ENCODE measurements at places on chromosomes 11 and 22. TPM values are rescaled to one million over a fixed set of nuclear protein-coding genes. Genes with fewer than 3 reads are reported as not detected.

A4GALT gene
- total RNA-seq = 1.8 TPM

TESMIN gene
- 0.87 TPM for total RNA-seq

ESAM gene
- 0.89 TPM for total RNA-seq

SMTNL1 gene
- total RNA-seq = not detected

PDE2A gene
- 0.50 TPM for total RNA-seq

CARNS1 gene
- total RNA-seq = under 0.01 TPM

TEX54 gene
- not detected for total RNA-seq

TSPAN18 gene
- total RNA-seq = not detected

ZP1 gene
- total RNA-seq = not detected

MAPK8IP2 gene
- total RNA-seq = 0.37 TPM

CYB561A3 gene
- 43.5 TPM for total RNA-seq

CCDC34 gene
- 4.7 TPM for total RNA-seq

DBX1 gene
- total RNA-seq = not detected

MS4A4E gene
- total RNA-seq = not detected

CCDC89 gene
- 7.9 TPM for total RNA-seq

KDM4E gene
- total RNA-seq = not detected

DCDC1 gene
- 0.22 TPM for total RNA-seq

SH3BP1 gene
- 11.7 TPM for total RNA-seq

OR10G6 gene
- not detected for total RNA-seq

MAPK11 gene
- 7.4 TPM for total RNA-seq

MYO18B gene
- not detected for total RNA-seq

SCGB1A1 gene
- not detected for total RNA-seq

HBG2 gene
- total RNA-seq = not detected

OR2D2 gene
- 1.5 TPM for total RNA-seq

All from uterine smooth muscle cell (primary cell).